Dorsolateral prefrontal cortex (tissue), 122 donors: ENCODE measurements at places on chromosomes 1 and 21.

GRCh38 chr1:215530401-215530984, 36.6 kb upstream of the KCTD3 start:
- DNase-seq: no peak

DNA sequence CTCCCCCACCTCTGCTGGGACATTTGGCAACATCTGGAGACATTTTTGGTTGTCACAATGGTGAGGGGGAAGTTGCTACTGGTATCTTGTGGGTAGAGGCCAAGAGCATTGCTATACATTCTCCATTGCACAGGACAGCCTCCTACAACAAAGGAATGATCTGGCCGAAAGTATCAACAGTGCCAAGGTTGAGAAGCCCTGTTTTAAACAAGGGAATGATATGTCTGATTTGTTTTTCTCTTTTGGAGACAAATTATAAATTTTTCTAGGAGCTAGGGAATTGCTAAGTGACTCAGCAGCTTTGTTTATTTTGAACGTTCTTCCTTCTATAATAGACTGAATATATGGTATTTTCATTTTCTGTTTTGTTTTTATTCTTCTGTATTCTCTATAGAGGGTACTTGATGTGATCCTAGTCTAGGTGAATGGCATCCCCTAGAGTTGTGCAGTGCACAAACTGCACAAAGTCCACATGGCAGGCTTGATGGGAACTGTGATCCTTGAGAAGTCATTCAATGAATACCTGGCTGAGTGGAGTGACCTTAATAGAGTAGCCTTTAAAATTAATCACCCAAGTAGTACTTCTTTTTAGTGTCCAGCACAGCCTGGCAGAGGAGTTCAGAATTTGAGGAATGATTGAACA, 288.6 kb upstream of the USP24 start:
- DNase-seq: no peak

DNA sequence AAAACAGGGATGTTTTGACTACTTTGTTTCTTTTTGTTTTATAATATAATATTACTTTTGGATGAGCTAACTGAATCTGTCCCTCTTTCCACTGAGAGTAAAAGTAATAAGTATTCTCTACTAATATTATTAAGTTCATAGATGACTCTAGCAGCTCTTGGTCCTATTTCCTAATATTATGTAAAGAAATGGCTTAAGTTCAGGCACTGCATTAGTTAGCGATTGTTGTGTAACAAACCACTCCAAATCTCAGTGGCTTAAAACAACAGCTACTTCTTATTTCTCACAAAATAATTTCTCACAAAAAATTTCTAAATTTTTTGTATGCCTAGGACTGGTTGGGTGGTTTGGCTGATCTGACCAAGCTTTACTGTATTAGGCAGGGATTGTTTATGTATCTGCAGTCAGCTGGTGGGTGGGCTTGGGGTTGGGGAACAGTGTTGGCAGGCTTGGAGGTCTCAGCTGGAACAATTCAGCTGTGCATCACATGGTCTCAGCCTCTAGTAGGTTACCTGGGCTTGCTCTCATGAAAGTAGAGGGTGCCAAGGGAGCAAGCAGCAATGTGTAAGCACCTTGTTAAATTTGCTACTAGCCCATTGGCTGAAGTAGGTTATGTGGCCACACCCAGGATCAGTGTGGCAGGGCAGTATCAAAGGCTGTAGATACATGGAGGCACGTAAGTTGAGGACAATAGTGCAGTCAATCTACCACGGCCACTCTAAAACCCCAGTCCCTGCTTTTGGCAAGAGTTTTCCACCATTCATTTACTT, 8.8 kb upstream of the CCT8 start:
- DNase-seq: no peak

GRCh38 chr1:13666317-13666716, 33.7 kb upstream of the PRDM2 start:
- DNase-seq: no peak

DNA sequence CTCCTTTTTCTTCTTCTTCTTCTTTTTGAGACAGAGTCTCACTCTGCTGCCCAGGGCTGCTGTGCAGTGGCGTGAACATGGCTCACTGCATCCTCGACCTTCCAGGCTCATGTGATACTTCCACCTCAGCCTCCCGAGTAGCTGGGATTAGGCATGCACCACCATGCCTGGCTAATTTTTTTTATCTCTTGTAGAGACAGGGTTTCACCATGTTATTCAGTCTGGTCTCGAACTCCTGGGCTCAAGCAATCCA, 13.0 kb upstream of the PADI1 start:
- DNase-seq: no peak

DNA sequence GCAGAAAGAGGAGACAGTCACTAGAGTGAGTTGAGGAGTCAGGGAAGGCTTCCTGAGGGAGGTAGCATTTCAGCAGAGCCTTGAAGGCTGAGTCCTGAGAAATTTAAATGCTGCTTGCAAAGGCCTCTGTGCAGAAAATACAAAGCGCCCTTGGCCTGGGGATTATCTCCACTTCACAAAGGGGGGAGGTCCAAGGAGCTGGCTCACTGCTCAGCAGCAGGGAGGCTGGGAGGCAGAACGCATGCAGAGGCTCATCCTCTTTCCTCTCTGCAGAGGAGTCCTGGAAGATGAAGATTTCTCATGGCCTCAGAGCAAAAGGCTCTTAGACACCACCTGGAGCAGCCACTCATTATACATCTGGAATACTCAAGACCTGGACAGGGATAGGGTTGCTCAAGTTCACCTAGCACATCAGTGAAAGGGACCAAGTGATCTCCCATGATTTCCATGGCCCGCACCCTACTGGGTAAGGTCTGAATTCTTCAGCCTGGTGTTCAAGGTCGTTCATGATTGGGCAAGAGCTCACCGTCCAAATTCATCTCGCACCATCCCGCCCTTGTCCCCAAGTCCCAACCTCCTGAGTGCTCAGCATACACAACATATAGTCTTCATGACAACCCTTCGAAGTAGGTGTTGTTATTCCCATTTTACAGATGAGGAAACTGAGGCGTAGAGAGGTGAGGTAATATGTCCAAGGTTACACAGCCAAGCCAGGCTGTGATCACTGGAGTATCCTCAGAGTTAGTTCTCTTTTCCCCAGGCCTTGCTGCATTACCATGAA, 9.0 kb downstream of the SLC1A7 start:
- DNase-seq: no peak
